Activated B cell treated with CpG ODN at 0.5 μM for 24 hours (primary cell): ENCODE measurements at places on chromosomes 2 and 18.

DNA sequence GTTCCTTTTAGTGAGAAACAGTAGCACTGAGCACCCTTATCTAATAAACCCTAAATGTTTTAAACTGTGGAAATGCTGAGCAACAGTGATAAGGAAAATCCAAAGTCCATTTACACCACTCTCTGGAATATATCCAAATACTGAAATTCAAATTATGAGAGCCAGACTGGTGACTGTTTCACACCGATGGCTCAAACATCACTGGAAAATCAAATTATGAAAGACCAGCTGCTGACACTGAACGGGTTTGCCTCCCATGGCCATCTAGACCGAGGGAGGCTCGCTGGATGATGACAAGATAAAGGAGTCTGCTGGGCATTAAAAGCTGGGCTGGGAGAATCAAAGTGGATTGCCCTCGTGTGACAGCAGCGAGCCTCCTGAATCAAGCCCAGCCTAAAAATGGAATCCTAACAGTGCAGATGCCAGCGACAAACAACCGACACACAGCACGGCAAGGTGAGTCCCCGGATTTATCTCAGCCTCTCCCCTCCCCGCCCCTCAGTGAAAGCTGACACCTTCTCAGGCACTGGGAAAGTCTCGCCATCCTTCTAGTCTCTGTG lies 30.3 kb downstream of the SERPINE2 start:
- no peak for DNase-seq

GRCh38 chr18:62512996-62513395 lies 9.8 kb upstream of the ZCCHC2 start:
- DNase-seq: no peak

GRCh38 chr2:177038787-177039484 lies 173.7 kb upstream of the HNRNPA3 start:
- DNase-seq: no peak

GRCh38 chr18:267380-267687 lies 513 bp downstream of the THOC1 start:
- no peak for DNase-seq

DNA sequence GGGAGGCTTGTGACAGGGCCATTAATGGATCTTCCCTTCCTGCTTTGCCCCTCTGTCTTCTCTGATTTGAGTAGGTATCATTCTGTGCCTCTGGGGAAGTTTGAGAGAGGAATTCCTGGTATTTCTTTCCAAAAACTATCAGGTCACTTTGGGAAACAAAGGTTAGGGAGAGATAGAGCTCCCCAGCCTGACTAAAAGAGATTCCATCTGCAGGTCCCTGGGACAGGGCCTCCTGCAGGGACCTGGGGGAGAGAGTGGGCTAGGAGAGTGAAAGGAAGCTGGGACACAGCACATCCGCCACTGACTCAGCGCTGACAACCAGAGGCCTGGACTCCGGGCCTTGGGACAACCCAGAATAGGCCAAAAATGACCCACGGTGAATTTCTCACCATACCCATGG lies 6.4 kb downstream of the GALNT14 start:
- DNase-seq: no peak

DNA sequence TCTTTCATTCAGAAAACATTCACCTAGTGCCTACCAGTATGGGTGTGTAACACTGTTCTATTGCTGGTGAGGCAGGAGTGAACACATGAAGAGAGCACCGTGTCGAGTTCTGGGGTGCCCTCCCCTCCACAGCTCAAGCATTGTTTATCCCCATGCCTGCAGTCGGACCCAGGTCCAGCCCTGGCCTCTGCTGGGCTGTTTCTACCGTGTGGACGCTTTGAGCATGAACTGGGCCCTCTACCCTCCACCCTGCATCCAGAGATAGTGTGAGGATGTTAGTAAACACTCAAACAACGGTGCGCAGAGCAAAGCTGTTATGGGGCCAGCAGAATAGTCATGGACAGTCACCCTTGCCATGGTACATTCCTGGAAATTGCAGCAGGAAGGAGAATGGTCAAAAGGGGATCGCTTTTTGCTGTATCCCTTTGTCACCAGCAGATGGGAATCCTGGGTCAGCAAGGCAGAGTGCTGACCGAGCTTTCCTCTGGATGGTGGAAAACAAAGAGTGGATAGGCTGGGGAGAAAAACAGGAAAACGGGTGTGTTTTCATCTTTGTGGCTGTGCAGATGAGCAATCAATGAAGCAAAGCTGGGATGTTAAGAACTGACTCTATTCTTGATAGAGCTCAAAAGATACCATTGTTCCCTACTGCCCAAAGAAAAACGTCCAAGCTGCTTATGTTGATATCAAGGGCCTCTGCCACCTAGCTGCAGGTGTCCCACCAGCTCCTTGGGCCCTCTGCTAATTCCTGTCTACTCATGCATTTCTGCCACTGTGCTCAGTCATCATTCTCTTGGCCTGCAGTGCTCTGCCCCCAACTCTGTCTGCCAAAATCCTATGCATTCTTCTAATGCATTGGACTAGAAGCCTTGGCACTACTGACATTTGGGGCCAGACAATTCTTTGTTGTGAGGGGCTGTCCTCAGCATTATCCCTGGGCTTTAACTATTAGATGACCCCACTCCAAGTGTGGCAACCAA lies 38.7 kb downstream of the REEP1 start:
- DNase-seq: no peak
